ENCODE measurements at places on chromosomes 7 and 10.

- DNase-seq: peak; percentile 70
Measured at GRCh38 chr7:22561895-22562593, 62.1 kb upstream of the STEAP1B start.

DNA sequence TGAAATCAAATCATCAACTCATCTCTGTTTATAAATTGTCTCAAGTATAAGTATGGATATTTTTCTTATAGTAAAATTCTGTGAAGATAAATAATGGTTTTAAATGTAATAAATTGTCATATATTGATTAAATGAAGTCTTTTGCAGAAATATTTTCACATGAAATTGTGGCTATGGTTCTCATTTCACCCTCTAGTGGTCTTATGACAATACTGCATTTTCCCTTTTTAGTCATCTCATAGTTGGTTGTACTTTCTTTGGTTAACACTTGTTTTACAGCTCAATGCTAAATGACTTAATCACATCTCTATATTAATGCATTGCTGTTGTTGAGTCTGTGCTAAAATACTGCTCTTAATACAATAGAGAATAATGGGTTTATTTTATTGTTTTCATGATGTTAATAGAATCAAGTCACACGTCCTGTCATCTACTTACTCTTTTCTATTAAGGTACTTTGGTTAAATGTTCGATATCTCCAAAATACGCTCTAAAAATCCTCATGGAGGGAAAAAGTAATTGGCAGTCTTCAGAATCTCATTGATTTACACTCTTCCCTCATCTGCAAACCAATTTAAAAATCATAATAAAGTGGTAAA is 38.0 kb upstream of the CACNA2D1 start:
- DNase-seq: peak; percentile 40

GRCh38 chr7:96100737-96101136 is 221.2 kb downstream of the SLC25A13 start:
- DNase-seq: no peak

- peak; percentile 81 for DNase-seq
Measured at GRCh38 chr10:77531441-77532001, 106.1 kb downstream of the KCNMA1 start.

GRCh38 chr10:54559498-54559897 is 241.5 kb downstream of the PCDH15 start:
- peak; percentile 26 for DNase-seq

DNA sequence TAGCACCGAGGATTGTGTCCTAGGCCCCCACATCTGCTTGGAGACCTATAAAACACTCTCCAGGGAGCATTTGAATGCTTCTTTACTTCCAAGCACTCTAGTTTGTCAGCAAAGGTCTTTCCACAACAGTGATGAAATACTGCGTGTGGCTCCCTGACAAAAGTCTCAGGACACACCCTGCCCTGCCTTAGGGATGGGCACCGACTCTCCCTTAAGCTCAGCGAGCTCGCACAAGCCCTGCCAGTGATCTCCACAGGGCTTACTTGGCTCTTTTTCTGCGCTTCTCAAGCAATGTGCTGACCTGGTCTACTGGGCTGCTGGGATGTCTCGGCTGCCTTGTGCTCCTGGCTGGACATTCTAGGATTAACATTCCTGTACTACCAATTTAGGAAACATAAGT is 84.3 kb upstream of the MPP7 start:
- no peak for DNase-seq

- no peak for DNase-seq
Measured at GRCh38 chr10:110723224-110723891, 79.2 kb downstream of the RBM20 start.

GRCh38 chr10:58385784-58386112 is 538 bp downstream of the TFAM start:
- DNase-seq: peak; percentile 35

DNA sequence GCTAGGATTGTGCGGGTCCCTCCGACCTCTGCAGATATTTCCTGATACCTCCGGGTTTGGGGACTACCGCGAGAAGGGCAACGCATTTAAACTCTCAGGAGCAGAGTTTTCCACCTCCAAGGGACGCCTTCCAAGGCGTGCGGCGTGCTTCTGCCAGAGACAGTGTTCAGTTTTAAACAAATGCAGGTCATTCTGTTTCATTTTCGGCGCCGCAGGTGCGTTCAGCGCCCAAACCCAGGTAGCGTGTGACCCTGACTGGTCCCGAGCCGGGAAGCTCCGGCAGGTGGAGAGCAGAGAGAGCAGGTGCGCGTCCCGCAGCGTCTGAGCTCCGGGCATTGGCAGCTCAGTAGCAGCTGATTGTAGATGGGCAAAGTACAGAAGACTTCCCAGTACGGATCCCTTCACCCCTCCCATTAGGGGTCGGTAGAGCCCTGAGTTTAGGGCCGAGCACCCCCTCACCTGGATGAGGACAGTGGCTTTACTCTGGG is 1.4 kb upstream of the CYP26A1 start:
- no peak for DNase-seq

DNA sequence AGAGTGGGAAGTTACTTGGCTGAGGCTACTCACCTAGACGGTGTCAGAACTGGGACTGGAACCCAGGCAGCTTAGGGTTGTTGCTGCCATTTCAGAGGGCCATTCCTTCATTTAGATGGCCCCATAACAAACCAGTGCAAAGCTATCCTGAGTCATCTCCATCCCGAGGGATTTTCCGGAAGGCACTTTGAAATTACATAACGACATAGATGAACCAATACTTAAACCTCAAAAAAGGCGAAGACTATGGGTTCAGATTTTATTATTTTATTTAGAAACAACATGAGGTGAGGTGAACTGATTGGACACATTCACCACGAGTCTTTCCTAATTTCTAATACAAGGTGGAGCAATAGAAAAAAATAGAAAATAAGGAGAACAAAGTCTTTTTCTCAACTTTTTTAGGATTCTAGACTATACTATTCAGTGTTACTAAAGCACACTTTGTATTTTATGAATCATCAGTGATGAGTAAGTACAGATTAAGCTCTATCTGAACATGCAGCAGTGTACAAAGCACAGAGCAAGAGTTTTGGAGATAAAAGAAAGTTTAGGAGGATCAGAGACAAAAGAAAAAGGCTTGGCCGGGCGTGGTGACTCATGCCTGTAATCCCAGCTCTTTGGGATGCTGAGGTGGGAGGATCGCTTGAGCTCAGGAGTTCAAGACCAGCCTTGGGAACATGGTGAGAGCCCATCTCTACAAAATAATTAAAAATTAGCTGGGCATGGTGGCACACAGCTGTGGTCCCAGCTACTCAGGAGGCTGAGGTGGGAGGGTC is 79.5 kb upstream of the SVIL start:
- DNase-seq: peak; percentile 90

GRCh38 chr7:47648275-47648925 is 66.5 kb upstream of the TNS3 start:
- DNase-seq: peak; percentile 92

DNA sequence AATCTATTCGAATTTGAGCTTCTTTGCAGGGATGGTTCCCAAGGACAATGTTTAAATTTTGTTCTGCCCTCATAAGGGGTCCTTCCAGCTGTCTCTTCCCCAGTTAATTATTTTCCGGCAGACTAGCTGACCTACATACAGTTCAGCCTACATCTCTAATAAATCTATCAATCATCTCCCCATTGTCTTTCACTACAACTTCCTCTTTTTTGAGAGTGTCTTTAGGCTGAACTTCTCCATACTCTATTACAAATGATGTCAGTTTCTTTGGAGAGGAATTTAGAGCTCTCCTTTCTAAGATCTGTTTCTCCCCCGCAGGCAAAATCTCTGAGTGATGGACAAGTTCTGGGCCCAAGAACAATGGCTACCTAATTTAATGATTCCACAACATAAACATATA is 122.2 kb downstream of the PCLO start:
- no peak for DNase-seq

GRCh38 chr10:129740532-129741279 is 223.4 kb downstream of the EBF3 start:
- no peak for DNase-seq

- DNase-seq: peak; percentile 61
Measured at GRCh38 chr10:100501423-100501822, 18.2 kb downstream of the SEC31B start.

DNA sequence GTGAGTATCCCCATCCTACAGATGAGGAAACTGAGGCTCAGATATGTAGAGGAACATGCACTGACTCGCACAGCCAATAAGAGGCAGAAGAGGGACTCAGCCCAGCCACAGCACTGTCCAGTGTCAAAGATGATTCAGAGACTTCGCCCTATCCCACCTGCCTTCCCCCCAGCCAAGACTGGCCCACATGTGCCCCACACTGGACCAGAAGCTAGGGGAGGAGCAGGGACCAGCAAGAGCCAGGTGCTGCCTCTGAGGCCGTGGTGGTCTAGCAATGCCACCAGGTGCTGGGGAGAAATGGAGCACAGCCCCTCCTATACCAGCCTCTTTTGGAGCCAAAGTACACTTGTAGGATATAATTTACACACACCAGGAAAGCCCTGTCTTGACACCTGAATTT is 22.3 kb downstream of the GRID1 start:
- DNase-seq: no peak

DNA sequence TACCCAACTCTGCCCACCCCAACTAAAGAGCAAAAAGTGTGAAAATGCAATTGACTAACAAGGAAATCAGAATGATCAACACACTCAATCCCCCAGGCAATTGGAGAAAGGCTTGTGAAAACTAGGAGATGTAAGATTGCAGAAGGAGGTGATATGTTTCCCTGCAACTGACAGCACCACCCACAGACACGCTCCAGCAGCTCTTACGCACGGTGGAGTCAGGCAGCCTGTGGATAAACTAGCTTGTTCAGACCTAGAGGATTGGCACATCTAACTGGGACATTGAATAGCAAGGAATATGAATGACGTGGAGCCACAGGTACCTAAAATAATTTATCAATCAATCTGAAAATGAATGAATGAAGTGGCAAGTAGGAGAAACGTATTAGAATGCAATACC is 125.7 kb upstream of the MYO3A start:
- DNase-seq: no peak

DNA sequence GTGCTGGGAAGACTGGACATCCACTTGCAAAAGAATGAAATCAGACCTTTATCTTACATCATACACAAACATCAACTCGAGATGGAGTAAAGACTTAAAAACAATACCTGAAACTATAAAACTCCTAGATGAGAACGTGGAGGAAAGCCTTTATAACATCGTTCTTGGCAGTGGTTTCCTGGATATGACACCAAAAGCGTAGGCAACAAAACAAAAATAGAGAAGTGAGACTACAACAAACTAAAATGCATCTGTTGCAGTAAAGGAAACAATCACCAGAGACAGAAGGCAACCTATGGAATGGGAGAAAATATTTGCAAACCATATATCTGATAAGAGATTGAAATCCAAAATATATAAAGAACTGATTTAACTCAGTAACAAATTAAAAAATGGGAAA is 33.3 kb downstream of the CC2D2B start:
- no peak for DNase-seq

Measured in iris pigment epithelial cell (primary cell).